Dermis lymphatic vessel endothelial cell (primary cell): ENCODE measurements at places on chromosomes 4 and X. TPM values are rescaled to one million over a fixed set of nuclear protein-coding genes. Genes with fewer than 3 reads are reported as not detected.

The CCDC158 gene
- total RNA-seq: not detected in 2 replicates

The DKK2 gene
- under 0.01 TPM in 1 of 2 replicates, not detected in the other for total RNA-seq

The UVSSA gene
- total RNA-seq: 4.2 and 4.6 TPM in 2 replicates

The SYNPO2 gene
- 0.11 and 0.52 TPM in 2 replicates for total RNA-seq

The CENPU gene
- total RNA-seq: 3.9 and 4.0 TPM in 2 replicates

The SFRP2 gene
- not detected in 2 replicates for total RNA-seq

The SAT1 gene
- 208 and 366 TPM in 2 replicates for total RNA-seq

The NHS gene
- under 0.01 and 0.17 TPM in 2 replicates for total RNA-seq

The GAGE13 gene
- not detected in 2 replicates for total RNA-seq

The DRP2 gene
- under 0.01 TPM in 1 of 2 replicates, not detected in the other for total RNA-seq

The VEGFC gene
- total RNA-seq: 0.26 and 0.98 TPM in 2 replicates

The MGARP gene
- total RNA-seq: 0.11 TPM in 1 of 2 replicates, not detected in the other

The MAGEC2 gene
- total RNA-seq: not detected in 2 replicates
